ENCODE measurements at places on chromosomes 7 and 10.

DNA sequence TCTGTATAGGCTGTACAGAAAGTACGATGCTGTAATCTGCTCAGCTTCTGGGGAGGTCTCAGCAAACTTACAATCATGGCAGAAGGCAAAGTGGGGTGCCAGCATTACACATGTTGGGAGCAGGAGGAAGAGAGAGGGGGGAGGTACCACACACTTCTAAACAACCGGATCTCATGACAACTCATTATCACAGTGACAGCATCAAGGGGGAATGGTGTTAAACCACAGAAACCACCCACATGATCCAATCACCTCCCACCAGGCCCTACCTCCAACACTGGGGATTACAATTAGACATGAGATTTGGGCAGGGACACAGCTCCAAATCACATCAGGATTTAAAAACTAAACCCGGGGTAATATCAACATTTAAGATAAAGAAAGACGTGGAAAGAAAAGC lies 468.8 kb upstream of the AUTS2 start:
- no peak overlapping the region for H3K4me3 ChIP-seq
- no peak overlapping the region for H3K27ac ChIP-seq

DNA sequence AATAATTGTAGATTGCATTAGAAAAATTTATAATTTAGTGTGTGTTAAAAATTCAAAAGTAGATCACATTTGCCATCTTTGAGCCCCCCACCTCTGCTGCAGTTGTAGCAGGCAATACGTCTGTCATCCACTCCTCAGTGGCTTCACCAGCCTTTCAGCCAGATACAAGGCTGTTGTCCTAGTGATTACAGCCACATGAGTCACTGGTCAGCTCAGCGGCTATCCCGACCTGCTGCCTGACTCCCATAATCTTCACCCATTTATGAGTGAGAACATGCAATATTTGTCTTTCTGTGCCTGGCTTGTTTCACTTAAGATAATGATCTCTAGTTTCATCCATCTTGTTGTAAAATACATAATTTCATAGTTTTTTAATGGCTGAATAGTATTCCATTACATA lies 9.2 kb downstream of the OR2A5 start:
- H3K36me3 ChIP-seq, result no peaks in the 10 kb centered on the region
- no peaks in the 10 kb centered on the region for H3K4me1 ChIP-seq
- DNase-seq, result no peak
- peaks cover 4% of the 10 kb centered on the region for H3K27me3 ChIP-seq
- H3K27ac ChIP-seq, result no peak overlapping the region

DNA sequence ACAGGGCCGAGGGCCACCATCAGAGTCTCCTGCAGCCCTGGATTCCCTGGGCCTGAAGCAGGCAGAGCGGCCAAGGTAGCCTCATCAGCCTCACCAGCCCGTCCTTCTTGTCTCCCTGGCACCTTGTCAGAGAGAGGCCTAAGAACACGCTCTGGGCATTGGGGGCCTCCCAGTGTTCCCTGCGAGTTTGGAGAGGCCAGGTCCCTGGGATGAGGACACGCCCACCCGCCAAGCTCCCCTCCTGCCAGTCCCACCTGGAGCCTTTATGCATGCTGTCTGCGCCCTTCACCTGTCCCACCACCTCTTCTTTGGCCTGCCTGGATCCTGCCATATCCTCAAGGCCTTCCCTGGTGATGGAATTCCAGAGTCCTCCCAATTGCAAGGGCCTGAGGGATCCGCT lies 69.2 kb downstream of the LHPP start:
- H3K4me1 ChIP-seq, result peaks cover 9% of the 10 kb centered on the region
- DNase-seq, result no peak
- no peak overlapping the region for H3K4me3 ChIP-seq
- no peaks in the 10 kb centered on the region for H3K36me3 ChIP-seq

- peaks cover 3% of the 10 kb centered on the region for H3K4me1 ChIP-seq
- no peaks in the 10 kb centered on the region for H3K27me3 ChIP-seq
- peaks cover 91% of the 10 kb centered on the region for H3K36me3 ChIP-seq
- H3K27ac ChIP-seq, result no peak overlapping the region
- no peak for DNase-seq
- H3K4me3 ChIP-seq, result no peak overlapping the region
These were observed 199.7 kb downstream of the MLLT10 start for GRCh38 chr10:21733710-21734109.

DNA sequence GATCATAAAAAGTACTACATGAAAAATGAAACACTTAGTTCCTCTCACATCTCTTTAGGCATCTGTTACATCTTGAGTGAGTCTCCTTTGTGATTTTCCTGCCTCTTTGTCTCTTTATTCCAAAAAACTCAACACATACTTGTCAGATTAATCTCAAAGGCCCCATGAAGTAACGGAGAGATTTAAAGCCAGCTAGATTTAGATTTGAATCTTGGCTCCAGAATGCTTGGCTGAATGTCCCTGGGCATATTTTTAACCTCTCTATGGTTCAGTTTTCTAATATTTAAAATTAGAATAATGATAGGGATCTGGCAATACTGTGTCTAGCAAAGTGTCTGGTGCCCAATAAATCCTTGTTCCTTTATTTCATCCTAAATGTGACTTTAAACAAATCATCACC lies 140.0 kb downstream of the DGKB start:
- no peak for DNase-seq
- no peaks in the 10 kb centered on the region for H3K36me3 ChIP-seq
- no peak overlapping the region for H3K4me3 ChIP-seq
- H3K27ac ChIP-seq, result no peak overlapping the region
- H3K27me3 ChIP-seq, result no peaks in the 10 kb centered on the region

DNA sequence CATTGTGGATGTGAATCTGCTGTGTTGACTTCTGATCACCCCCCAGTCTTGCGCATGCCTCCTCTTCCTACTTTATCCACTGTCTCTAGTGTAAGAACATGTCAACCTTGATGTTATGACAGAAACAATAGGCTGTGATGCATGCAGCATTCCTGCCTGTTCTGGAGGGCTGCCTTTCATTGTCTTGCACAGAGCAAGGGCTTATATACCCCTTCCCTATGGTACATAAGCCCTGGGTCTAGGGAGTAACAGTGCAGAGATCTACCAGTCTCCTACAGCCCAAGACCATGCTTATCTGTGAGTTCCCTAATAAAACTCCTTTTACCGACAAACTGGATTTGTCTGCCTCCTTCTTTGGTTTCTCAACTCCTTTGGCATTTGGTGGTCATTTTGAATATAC lies 177.0 kb upstream of the STK17A start:
- no peaks in the 10 kb centered on the region for H3K4me1 ChIP-seq
- DNase-seq, result no peak
- H3K27me3 ChIP-seq, result no peaks in the 10 kb centered on the region
- no peaks in the 10 kb centered on the region for H3K36me3 ChIP-seq

GRCh38 chr7:43114458-43114780 lies 2.0 kb downstream of the HECW1 start:
- H3K4me1 ChIP-seq, result no peaks in the 10 kb centered on the region
- H3K27me3 ChIP-seq, result peaks cover 17% of the 10 kb centered on the region
- H3K27ac ChIP-seq, result no peak overlapping the region
- no peak overlapping the region for H3K4me3 ChIP-seq
- DNase-seq, result no peak

GRCh38 chr7:101960985-101961708 lies 143.7 kb downstream of the CUX1 start:
- H3K27ac ChIP-seq, result peak overlapping the region; percentile 50
- H3K36me3 ChIP-seq, result peaks cover 7% of the 10 kb centered on the region
- H3K4me3 ChIP-seq, result no peak overlapping the region
- no peaks in the 10 kb centered on the region for H3K27me3 ChIP-seq
- H3K4me1 ChIP-seq, result peaks cover 34% of the 10 kb centered on the region
- no peak for DNase-seq

- no peak overlapping the region for H3K27ac ChIP-seq
- H3K4me1 ChIP-seq, result no peaks in the 10 kb centered on the region
- H3K27me3 ChIP-seq, result no peaks in the 10 kb centered on the region
- H3K4me3 ChIP-seq, result no peak overlapping the region
These were observed 33.3 kb downstream of the TFEC start for GRCh38 chr7:115997221-115997620.

- H3K27me3 ChIP-seq, result no peaks in the 10 kb centered on the region
- H3K36me3 ChIP-seq, result peaks cover 77% of the 10 kb centered on the region
- peaks cover 29% of the 10 kb centered on the region for H3K4me1 ChIP-seq
- H3K27ac ChIP-seq, result 0 out of 2 replicates have a peak overlapping the region, but pooled peaks have one; percentile 33
These were observed 57.4 kb downstream of the CDK6 start for GRCh38 chr7:92778972-92779371.

DNA sequence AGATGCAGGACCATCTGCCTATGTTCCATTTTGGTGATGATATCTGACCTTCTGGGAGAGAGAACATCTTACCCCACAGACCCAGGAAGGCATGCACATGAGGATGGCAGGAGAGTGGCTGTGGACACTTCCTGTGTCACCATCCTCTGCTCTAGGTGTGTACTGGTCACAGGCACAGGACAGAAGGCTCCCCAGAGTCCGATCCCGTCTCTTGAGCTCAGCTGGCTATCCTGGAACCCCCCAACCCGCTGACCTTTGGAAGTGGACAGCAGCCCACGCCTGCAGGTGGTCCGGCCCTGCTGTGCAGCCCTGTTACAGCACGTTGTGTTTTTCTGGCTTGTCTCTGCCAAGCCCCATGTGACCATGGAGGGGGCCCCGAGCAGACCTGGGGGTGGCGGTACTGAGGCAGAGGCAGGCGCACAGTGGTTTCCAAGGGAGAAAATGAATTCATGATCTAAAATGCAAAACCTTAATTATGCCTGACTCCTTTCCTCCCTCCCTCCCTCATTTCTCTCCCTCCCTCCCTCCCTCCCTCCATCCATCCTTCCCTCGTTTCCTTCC lies 178.8 kb downstream of the CUX1 start:
- peak; percentile 45 for DNase-seq
- H3K27me3 ChIP-seq, result no peaks in the 10 kb centered on the region
- peaks cover 4% of the 10 kb centered on the region for H3K36me3 ChIP-seq
- H3K4me1 ChIP-seq, result peaks cover 87% of the 10 kb centered on the region
- peak overlapping the region; percentile 96 for H3K27ac ChIP-seq
- H3K4me3 ChIP-seq, result no peak overlapping the region

DNA sequence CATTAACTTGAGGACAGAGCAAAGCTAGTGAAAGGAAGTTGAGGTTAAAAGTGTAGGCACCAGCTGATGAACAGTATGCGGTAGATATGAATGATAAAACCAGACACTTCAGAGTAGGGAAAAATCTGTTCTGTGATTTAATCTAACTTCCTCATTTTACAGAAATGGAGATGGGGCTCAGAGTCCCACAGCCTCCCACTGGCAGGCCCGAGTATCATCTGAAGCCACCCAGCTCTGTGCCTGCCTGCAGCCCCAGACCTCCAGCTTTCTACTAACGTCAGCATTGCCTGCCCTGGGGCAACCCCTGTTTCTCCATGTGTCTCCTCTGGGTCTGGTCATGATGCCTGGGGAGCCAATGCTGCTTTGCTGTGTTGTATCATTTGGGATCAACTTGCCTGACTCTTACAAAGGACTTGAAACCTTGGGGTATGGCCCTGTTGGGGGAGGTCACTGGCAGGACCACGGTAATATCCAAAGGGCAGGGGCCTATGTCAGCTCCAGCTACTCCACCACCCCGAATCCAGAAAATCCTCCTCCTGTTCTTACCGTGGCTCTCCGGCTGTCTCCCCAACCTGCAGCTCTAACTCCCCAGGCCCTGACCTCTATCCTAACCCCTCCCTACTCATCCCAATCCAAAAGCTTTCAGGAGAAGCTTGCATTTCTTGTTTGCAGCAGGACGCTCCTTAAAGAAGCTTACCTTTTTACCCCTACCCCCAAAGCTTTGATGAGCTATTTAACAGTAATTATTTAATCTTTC lies 56.2 kb upstream of the NPY start:
- H3K27ac ChIP-seq, result no peak overlapping the region
- H3K27me3 ChIP-seq, result peaks cover 3% of the 10 kb centered on the region
- peaks cover 22% of the 10 kb centered on the region for H3K4me1 ChIP-seq
- H3K36me3 ChIP-seq, result no peaks in the 10 kb centered on the region

GRCh38 chr7:82018226-82018625 lies 248.4 kb upstream of the HGF start:
- no peak for DNase-seq
- H3K27me3 ChIP-seq, result no peaks in the 10 kb centered on the region
- no peaks in the 10 kb centered on the region for H3K36me3 ChIP-seq
- no peaks in the 10 kb centered on the region for H3K4me1 ChIP-seq

DNA sequence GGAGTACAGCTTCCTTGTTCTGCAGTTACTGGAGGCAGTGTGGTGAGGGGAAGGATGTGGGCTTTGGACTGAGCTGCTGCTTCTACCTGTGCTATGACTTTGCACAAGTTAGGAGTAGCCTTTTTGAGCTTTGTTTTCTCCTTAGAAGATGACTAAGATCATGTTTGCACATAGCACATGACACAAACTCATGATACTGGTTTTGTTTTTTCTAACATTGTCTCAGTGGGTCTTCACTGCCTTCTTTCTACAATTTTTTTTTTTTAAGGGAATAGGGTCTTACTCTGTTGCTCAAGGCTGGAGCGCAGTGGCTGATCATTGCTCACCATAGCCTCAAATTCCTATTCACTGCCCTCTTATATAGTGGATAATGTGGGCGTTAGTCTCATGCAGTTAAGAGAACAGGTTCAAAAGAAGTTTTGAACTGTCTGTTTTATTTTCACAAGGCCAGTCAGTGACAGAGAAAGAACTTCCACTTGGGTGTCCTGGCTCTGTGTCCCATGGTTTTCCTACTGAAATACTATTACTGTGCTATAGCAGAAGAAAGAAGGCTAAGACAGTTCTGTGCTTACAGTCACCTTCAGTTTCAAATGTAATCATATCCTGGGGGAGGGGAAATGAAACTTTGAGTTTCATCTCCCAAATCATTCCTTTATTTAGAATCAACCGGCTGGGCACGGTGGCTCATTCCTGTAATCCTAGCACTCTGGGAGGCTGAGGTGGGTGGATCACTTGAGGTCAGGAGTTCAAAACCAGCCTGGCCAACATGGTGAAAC lies 72.0 kb downstream of the KAT6B start:
- H3K4me3 ChIP-seq, result no peak overlapping the region
- DNase-seq, result peak; percentile 28
- H3K27ac ChIP-seq, result no peak overlapping the region
- H3K27me3 ChIP-seq, result no peaks in the 10 kb centered on the region
- no peaks in the 10 kb centered on the region for H3K36me3 ChIP-seq

DNA sequence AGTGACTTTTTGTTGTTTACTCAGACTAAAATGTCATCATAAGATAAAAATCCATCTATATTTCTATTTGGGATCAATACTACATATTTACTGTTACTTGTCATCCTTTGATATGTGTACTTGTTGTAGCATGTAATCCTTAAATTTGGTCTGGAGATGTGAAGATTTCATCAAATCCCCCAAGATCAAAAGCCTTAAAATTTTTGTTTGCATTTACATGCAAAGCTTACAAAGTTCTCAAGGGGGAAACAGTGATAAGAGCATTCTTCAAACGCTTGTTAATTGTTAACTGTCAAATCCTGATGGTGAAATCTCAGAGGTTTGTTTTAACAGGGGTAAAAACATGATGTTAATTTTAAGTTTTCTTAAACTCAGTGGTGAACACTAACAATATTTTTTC lies 84.9 kb upstream of the SKAP2 start:
- no peak overlapping the region for H3K4me3 ChIP-seq
- DNase-seq, result no peak
- H3K27me3 ChIP-seq, result peaks cover 13% of the 10 kb centered on the region
- H3K27ac ChIP-seq, result no peak overlapping the region

- H3K36me3 ChIP-seq, result no peaks in the 10 kb centered on the region
- H3K4me1 ChIP-seq, result no peaks in the 10 kb centered on the region
- no peak for DNase-seq
These were observed 44.7 kb downstream of the ZAN start for GRCh38 chr7:100778061-100778621.

- no peak overlapping the region for H3K27ac ChIP-seq
- no peaks in the 10 kb centered on the region for H3K27me3 ChIP-seq
- no peak for DNase-seq
- H3K4me1 ChIP-seq, result peaks cover 7% of the 10 kb centered on the region
- H3K4me3 ChIP-seq, result no peak overlapping the region
These were observed 222.6 kb downstream of the EBF3 start for GRCh38 chr10:129741280-129741977.
